LoVo (cell line): ENCODE measurements at places on chromosomes 11 and 22.
A peak's percentile ranks its signal among the peaks of the same experiment; 100 is the strongest.

GRCh38 chr11:5239046-5239445 lies 4.8 kb upstream of the HBD start:
- no peak for DNase-seq

GRCh38 chr11:13694115-13694514 lies 25.6 kb downstream of the FAR1 start:
- DNase-seq: no peak

DNA sequence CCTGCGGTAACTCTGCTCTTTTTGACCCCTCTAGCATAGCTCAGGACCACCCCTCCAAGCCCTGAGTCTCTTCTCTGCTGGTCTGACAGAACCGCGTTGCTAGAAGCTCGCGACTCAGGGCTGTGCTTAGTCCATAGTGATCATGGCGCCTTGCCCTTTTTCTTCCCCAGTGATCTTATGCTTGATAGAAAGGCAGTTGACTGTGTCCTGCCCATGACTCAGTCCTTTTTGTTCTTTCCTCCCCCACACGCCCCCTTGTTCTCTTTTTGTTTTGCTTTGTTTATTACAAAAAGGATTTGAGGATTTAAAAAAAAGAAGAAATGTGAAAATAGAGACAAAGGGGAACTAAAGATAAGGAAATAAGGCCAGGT lies 17.5 kb downstream of the IL17RA start:
- no peak for DNase-seq

- DNase-seq: no peak
These were observed 39.7 kb downstream of the NECTIN1 start for GRCh38 chr11:119689302-119689701.

GRCh38 chr11:67266449-67267187 lies at the start of gene GRK2:
TSS of gene GRK2 (plus strand) at chr11:67266473. CDS start at chr11:67266700, 227 bp downstream.
- peak; percentile 55 for DNase-seq

DNA sequence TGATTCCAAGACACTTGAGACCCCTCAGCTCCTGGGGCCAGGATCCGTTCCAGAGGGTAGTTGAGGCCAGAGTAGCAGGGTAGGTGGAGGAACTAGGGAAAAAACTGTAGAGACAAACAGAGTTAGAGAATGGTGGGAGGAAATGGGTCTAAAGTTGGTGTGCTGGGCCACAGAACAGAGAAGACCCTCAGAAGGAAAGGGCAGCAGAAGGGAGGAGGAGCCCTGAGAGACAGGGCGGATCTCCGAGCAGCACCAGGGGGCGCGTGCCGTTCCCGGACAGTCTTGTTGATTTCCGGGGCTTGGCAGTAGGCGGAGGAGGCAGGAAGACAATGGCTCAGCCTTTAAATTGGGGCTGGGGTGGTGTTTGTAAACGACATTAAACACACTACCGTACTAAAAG lies 2.4 kb upstream of the CECR2 start:
- peak; percentile 18 for DNase-seq

GRCh38 chr22:27935897-27936296 lies 16.8 kb upstream of the PITPNB start:
- no peak for DNase-seq

- DNase-seq: peak; percentile 37
These were observed 63.2 kb upstream of the SNX19 start for GRCh38 chr11:130979386-130979972.

DNA sequence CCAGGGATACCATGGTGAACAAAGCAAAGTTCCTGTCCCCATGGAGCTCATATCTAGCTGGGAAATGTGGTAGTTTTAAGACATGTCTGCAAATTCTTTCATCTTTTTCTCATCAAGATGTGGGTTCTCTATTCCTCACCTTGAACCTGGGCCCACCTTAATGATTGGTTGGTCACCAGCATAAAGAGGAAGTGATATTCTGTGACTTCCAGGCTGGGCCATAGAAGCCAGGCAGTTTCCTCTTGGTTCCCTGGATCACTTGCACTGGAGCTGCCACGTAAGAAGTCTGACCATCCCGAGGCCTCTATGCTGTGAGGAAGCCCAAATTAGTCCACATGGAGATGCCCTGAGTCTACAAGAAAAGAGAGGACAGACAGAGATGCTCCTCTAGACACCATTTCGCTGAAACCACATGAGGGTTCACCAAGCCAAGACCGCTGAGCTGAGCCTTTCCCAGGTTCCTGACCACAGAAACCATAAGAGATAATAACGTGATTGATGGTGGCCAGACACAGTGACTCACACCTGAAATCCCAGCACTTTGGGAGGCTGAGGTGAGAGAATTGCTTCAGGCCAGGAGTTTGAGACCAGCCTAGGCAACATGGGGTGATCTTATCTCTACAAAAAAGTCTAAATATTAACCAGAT lies 119.5 kb upstream of the ISX start:
- DNase-seq: peak; percentile 5

DNA sequence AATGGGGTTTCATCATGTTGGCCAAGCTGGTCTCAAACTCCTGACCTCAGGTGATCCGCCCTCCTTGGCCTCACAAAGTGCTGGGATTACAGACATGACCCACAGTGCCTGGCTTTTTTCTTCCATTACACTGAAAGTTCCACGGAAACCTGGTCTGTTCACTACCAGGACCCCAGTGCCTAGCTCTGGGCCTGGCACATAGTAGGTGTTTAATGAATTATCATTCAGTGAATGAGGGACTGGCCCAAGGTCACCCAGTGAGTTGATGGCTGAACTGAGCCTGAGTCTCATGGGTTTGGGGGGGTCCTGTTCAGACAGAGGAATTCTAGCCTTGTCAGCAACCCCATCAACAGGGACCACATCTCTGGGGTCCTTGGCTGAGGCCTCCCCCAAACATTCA lies 3.1 kb downstream of the C11orf86 start:
- no peak for DNase-seq

- peak; percentile 32 for DNase-seq
These were observed 1.0 kb upstream of the RELA start for GRCh38 chr11:65663639-65664200.

DNA sequence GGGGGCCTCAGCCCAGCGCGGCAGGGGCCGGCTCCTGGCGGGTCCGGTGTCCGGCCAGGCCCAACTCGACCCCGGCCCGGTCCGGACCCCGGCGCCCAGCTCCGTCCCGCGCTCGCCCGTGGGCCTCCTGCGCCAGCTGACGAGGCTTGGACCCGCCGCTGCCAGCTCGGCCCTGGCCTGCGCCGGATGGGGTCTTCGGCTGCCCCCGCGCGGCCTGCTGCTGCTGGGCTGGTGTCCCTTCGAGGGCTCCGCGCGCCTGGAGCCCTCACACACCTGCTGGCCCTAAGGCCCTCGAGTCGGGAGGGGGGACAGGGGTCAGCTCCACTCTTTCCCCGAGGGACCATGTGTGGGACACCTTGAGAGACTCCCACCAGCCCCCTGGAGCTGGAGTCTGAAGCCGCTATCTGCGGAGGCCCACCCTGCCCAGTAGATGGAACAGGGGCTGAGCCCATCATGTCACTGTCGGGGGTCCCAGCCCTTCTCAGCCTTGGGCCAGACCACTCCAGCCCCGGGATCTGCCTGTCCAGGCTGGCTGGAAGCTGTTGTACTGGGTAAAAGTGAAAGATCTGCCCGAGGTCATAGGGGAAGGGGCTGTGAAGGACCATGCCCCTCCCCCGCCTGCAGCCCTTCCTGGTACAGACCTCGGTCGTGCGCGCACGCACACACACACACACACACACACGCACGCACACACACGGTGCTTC lies 768 bp upstream of the CDKN1C start:
- DNase-seq: no peak
